GM23338 (cell line): ENCODE measurements at places on chromosomes 11 and 22. TPM values are rescaled to one million over a fixed set of nuclear protein-coding genes. Genes with fewer than 3 reads are reported as not detected.

Gene MEI1
- 0.27 and 0.28 TPM in 2 replicates for total RNA-seq

Gene PATE2
- total RNA-seq = not detected in 2 replicates

Gene EIF4ENIF1
- total RNA-seq = 10.8 and 13.5 TPM in 2 replicates

Gene HEPN1
- not detected in 2 replicates for total RNA-seq

Gene UBXN1
- total RNA-seq = 62.0 and 132 TPM in 2 replicates
